GM10248 (cell line): ENCODE measurements at places on chromosomes 2 and 18.

GRCh38 chr2:80496775-80497174 is 192.2 kb upstream of the LRRTM1 start:
- no peak for DNase-seq

DNA sequence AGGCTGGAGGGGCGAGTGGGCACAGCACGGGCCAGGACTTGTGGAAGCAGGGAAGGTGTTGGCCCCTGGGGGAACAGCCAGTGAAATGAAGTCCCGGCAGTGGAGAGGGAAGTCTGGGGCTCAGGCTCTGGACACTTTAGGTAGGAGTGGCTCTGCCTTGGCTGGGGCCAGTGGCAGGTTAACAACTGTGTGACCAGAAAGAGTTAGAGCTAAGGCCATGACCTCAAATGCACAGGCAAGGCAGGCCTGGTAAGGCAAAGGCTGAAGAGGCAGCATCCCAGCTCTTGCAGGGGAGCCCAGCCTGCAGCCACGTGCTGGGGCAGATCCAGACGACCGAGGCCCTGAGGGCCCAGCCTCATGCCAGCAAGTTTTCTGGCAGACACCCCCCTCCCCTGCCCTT is 21.5 kb downstream of the PCARE start:
- no peak for DNase-seq

GRCh38 chr2:17995593-17995992 is 117.1 kb downstream of the KCNS3 start:
- DNase-seq: no peak

DNA sequence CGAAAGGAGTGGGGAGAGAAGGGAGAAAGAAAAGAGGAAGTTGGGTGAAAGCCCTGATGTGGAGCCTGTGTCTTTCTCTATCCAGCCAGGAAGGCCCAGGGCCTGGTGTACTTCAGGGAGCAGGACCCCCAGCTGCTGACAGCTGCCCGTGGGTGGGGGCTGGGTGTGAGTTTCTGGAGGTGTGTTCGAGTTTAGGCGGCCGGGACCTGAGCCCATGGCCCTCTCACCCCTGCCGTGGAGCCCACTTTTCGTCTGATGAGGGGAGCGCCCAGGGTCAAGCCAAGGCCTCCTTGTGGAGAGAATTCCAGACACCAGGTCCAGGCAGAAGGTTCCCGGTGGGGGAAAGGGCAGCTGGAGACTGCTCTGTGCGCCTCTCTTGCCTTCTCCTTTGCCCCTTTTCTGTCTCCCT is 2.2 kb downstream of the SIX3 start:
- DNase-seq: no peak

GRCh38 chr18:56142001-56142400 is 496.4 kb downstream of the TXNL1 start:
- no peak for DNase-seq

GRCh38 chr2:1639086-1639858 is 105.0 kb downstream of the PXDN start:
- no peak for DNase-seq
